A549 treated with Mapracorat at 1 μM for 4 hours (cell line): ENCODE measurements at places on chromosomes 11 and 22. TPM values are rescaled to one million over a fixed set of nuclear protein-coding genes. Genes with fewer than 3 reads are reported as not detected.

OR52N4 gene
- total RNA-seq, result not detected in 5 replicates

INPP5J gene
- total RNA-seq, result 0.44 to 0.56 TPM (median 0.54 TPM) in 5 replicates

BACE1-AS gene
- total RNA-seq, result 1.3 to 2.7 TPM (median 2.1 TPM) in 5 replicates

RFPL1 gene
- total RNA-seq, result not detected in 5 replicates

GSTP1 gene
- total RNA-seq, result 1,477 to 1,695 TPM (median 1,644 TPM) in 5 replicates

CYP2D6 gene
- total RNA-seq, result 0.41 to 0.93 TPM (median 0.63 TPM) in 5 replicates

DNAJB7 gene
- total RNA-seq, result not detected in 5 replicates

BEST1 gene
- 1.9 to 3.9 TPM (median 2.6 TPM) in 5 replicates for total RNA-seq

MRPL11 gene
- total RNA-seq, result 96.7 to 118 TPM (median 111 TPM) in 5 replicates

HTR3B gene
- not detected in 5 replicates for total RNA-seq

OTUB1 gene
- 114 to 129 TPM (median 127 TPM) in 5 replicates for total RNA-seq

C22orf15 gene
- not detected in 5 replicates for total RNA-seq

PHETA2 gene
- not detected in 5 replicates for total RNA-seq

NXPE4 gene
- not detected in 5 replicates for total RNA-seq

TRIM6 gene
- 8.7 to 9.9 TPM (median 9.2 TPM) in 5 replicates for total RNA-seq

ART1 gene
- not detected in 5 replicates for total RNA-seq

LIF gene
- 20.1 to 35.3 TPM (median 30.0 TPM) in 5 replicates for total RNA-seq

SLC22A6 gene
- total RNA-seq, result not detected in 5 replicates

MTMR2 gene
- total RNA-seq, result 20.3 to 23.8 TPM (median 22.7 TPM) in 5 replicates

NDUFC2 gene
- total RNA-seq, result 244 to 268 TPM (median 248 TPM) in 5 replicates

GRIK4 gene
- total RNA-seq, result not detected in 5 replicates

PHOX2A gene
- total RNA-seq, result not detected in 5 replicates

RBMXL2 gene
- total RNA-seq, result not detected in 5 replicates

WNT7B gene
- total RNA-seq, result 52.5 to 78.3 TPM (median 68.5 TPM) in 5 replicates

PTPN5 gene
- total RNA-seq, result 0.05 TPM in 1 of 5 replicates, not detected in the others

TMEM86A gene
- total RNA-seq, result 0.34 to 0.59 TPM (median 0.42 TPM) in 5 replicates

GDPD5 gene
- 10.0 to 14.9 TPM (median 13.0 TPM) in 5 replicates for total RNA-seq

CYB5R2 gene
- total RNA-seq, result 4.3 to 5.5 TPM (median 4.9 TPM) in 5 replicates

SLC17A6 gene
- not detected in 5 replicates for total RNA-seq

FLRT1 gene
- 0.03 to 0.10 TPM (median 0.06 TPM) in 4 of 5 replicates, not detected in the other for total RNA-seq

MLC1 gene
- not detected in 5 replicates for total RNA-seq

SLC25A45 gene
- 10.3 to 15.7 TPM (median 13.4 TPM) in 5 replicates for total RNA-seq

NELL1 gene
- not detected in 5 replicates for total RNA-seq

SLC15A3 gene
- total RNA-seq, result not detected in 5 replicates

OR10A2 gene
- total RNA-seq, result not detected in 5 replicates

PKNOX2 gene
- total RNA-seq, result 0.11 TPM in 1 of 5 replicates, not detected in the others

MMP3 gene
- 0.13 to 0.48 TPM in 2 of 5 replicates, not detected in the others for total RNA-seq

FIBP gene
- total RNA-seq, result 73.6 to 86.8 TPM (median 84.7 TPM) in 5 replicates

MISFA gene
- 1.1 to 3.3 TPM (median 1.6 TPM) in 5 replicates for total RNA-seq

TMEM151A gene
- 1.9 to 4.0 TPM (median 3.6 TPM) in 5 replicates for total RNA-seq

OR4D5 gene
- total RNA-seq, result not detected in 5 replicates

ZBTB16 gene
- 0.43 to 1.1 TPM (median 0.78 TPM) in 5 replicates for total RNA-seq

MYRF gene
- 14.2 to 21.4 TPM (median 18.9 TPM) in 5 replicates for total RNA-seq

SHISAL1 gene
- 3.1 to 3.9 TPM (median 3.4 TPM) in 5 replicates for total RNA-seq

SYCE3 gene
- 0.45 TPM in 1 of 5 replicates, not detected in the others for total RNA-seq

TSSK2 gene
- total RNA-seq, result not detected in 5 replicates

ACTN3 gene
- not detected in 5 replicates for total RNA-seq
